AG04450 (cell line): ENCODE measurements at places on chromosomes 4 and X. TPM values are rescaled to one million over a fixed set of nuclear protein-coding genes. Genes with fewer than 3 reads are reported as not detected.

The PLAC8 gene
- 0.11 and 0.33 TPM in 2 replicates for polyA plus RNA-seq

The LRCH2 gene
- polyA plus RNA-seq = 4.4 and 6.1 TPM in 2 replicates

The F8A1 gene
- polyA plus RNA-seq = 0.94 and 1.5 TPM in 2 replicates

The UGT2B10 gene
- polyA plus RNA-seq = not detected in 2 replicates

The CDS1 gene
- 0.06 TPM in 1 of 2 replicates, not detected in the other for polyA plus RNA-seq

The ITIH6 gene
- polyA plus RNA-seq = not detected in 2 replicates

The PPM1K gene
- polyA plus RNA-seq = 7.8 and 9.6 TPM in 2 replicates

The CLGN gene
- polyA plus RNA-seq = 1.6 and 2.7 TPM in 2 replicates

The HMX1 gene
- polyA plus RNA-seq = not detected in 2 replicates

The GPRASP3 gene
- 5.3 and 6.9 TPM in 2 replicates for polyA plus RNA-seq
